Cardiac septum (tissue), 1 donor: ENCODE measurements at places on chromosomes 12 and 14.

DNA sequence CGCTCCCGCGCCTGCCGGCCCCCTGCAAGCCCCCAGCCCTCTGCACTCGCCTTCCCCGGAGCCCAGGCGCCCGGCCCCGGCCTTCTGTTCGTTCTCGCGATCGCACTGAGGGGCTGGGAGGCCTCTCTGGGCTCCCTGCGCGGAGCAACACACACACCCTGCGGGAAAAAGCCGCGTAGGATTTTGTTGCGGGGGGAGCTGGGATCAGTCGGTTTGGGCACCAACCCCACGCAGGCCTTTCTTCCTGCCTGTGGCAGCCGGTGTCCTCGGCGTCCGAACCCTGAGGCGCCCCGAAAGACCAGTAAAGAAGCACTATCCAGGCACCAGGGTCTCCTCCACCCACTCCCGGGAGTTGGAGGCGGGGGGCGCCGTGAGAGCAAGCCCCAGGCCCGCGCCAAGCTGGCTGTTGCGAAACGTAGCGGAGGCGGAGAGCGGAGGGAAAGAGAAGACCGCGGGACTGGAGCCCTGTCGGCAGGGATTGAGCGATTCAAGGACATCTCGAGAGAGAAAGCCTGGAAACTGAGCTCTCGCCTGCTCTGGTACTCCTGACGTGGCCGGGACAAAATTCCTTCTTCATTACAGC, 1.9 kb upstream of the HOXC5 start:
- no peak for DNase-seq

DNA sequence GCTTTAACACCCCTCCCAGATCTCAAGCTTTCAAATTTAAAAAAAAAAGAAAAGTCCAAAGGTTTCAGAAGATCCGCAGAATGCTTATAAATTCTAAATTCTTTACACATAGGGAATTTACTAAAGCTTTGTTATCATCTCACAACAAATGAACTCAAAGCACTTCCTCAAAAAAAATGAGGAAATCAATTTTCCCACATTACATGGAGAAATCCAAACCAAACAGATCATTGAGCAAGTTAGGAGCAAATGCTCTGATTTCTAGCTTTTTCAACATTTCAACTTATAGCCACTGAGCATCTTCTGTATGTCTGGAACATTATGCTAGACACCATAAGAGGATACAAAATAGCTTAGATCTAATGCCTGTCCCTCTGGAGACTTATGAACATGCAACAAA, 161.0 kb downstream of the CEP128 start:
- no peak for DNase-seq

DNA sequence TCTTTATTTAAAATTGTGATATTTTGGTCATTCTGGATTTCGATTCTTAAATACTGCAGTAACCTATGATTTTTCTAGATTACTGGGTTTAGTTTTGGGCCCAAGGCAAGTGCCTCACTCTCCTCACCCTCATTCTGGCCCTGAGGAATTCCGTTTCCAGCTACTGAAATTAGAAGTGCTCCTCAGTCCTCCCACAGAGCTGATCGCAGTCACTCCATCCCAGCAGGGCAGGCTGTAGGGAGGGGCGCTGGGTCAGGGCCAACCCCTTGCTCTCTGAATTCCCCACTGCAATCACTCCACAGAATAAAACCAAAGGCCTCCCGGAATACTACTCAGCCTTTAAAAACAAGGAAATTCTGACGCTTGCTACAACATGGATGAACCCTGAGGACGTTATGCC, 66.5 kb upstream of the DIO3 start:
- DNase-seq: peak; percentile 26

DNA sequence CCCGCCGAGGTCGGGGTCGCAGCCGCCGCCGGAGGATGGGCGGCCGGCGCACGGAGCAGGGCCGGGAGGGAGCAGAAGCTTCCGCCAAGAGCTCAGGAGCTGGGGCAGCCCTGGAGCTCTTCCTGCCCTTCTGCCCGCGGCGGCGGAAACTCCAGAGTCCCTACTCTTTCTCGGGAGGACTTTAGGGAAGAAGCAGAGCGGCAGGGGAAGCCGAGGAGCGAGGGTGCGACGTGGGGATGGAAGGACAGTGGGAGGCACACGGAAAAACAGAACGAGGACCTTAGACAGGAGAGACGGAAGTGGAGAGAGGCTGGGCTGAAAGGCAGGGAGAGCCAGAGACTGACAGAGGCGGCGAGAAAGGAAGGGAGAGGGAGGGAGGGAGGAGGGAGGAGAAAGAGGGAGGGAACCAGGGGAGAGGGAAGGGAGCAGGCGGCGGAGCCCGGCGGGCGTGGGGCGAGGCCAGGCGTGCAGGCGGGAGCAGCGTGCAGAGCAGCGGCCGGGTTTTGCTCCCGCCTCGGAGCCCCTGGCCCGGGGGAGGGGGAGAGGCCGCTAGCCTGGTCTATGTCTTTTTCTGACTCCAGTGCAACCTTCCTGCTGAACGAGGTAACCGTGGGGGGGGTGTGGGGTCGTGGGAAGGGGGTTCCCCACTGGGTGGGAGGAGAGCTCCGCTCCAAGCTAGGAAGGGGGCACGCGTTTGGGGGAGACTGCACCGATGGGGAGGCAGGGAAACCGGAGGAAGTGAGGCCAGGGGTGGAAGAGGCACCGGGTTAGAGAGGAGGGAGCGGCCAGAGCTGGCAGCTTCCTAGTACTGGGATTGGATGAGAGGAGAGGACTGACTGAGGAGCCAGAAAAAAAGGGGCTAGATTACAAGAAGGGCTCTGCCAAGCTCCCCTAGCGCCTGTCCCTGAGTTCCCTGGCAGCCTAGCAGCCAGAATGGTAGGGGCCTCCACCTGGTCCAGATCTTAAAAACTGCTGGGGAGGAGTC, 2.9 kb upstream of the CACNB3 start:
- peak; percentile 86 for DNase-seq

GRCh38 chr12:8996682-8997405, 7.5 kb downstream of the KLRG1 start:
- DNase-seq: no peak

DNA sequence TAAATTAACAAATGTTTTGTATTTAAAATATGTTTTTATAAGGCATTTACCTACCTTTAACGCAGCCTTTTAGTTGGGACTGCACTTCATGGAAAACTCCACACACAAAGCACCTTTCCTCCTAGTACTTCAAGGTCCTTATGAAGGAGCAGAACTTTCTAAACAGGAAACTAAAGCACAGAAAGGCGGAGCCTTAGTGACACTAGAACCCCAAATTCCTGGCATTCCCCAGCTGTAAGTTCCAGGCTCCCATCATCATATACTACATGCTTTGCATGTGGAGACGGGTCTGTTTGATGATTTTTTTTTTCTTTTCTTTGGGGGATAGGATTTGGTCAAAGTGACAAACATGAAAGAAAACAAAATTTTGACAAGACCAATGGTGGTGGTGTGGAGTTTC, 39.5 kb downstream of the STXBP6 start:
- no peak for DNase-seq

- no peak for DNase-seq
These were observed 40.1 kb upstream of the DDHD1 start for GRCh38 chr14:53193193-53193592.

- DNase-seq: no peak
These were observed 140.8 kb downstream of the ERC1 start for GRCh38 chr12:1131811-1132224.

DNA sequence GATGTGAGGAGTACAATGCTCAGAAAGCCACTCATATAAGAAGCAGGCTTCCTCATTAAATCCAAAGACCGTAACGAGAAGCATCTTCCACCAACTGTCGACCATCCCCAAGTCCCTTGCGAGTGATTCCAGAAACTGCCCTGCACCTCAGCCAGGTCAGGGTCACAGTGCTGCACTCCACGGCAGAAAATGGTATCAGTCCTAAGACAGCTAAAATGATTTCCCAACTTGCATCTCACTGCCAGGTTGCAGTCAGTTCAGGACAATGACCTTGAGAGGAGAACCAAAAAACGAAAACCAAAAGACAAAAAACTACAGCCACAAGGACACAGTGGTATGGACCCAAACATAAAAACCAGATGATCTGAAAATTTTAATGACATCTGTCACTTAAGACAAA, 20.6 kb downstream of the SBNO1 start:
- DNase-seq: no peak

- DNase-seq: no peak
These were observed 40.4 kb upstream of the A2M start for GRCh38 chr12:9156119-9156518.

DNA sequence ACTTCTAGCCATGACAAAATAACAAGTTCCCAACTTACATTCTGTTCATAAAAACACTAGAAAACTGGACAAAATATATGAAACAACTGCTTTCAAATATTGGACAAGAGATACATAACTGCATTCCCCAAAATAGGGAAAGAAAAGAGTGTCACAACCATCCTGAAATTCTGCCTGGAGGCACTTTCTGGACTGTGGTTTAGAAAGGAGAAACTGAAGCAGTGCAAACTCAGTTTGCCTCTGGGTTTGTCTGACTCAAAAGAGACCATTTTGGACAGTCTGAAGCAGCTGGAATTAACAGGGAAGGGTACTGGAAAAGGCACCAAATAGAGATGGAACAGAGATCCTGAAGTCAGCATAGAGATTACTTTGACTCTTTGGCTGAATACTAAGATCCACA, 11.3 kb upstream of the SYT1 start:
- no peak for DNase-seq

DNA sequence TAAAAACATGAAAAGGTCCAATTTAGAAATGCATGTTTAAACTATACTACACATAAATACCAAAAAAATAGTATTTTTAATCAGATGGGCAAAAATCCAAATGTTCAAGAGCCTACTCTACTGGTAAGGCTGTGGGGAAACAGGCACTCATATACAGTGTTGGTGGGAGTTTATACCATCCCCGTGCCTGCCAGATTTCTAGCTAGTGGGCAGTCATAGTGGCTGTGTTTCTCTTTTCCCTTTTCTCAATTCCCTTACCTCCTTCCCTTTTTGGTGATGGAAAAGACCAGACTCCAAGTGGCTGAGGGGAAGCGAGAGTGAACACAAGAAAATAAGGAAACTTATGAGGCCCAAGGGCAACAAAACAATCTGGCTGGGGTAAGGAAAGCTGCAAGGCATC, 14.7 kb downstream of the ZNF641 start:
- DNase-seq: no peak

GRCh38 chr14:34334329-34334728, 127.7 kb downstream of the SPTSSA start:
- no peak for DNase-seq

GRCh38 chr14:64293976-64294671, at the start of gene ESR2:
TSS of gene ESR2 (minus strand) at chr14:64294371. CDS start at chr14:64282985, 11,386 bp downstream.
- DNase-seq: no peak

DNA sequence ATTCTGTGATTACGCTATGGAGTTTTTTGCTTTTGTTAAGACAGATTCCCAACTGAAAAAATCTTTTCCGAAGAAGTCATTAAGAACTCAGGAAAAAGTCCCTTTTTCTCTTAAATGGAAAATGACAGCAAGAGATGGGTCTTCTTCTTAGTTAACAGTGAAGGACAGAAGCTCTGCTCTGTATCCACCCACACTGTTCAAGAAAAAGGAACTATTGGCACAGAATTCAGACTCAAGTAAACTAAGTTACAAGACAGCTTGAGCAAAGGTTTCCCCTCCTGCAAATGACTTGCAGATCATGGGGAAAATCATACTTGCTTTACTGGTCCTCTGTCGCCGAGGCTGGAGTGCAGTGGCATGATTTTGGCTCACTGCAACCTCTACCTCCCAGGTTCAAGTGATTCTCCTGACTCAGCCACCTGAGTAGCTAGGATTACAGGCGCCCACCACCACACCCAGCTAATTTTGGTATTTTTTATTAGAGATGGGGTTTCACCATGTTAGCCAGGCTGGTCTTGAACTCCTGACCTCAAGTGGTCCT, 137.1 kb upstream of the AEBP2 start:
- DNase-seq: no peak

- no peak for DNase-seq
These were observed 11.7 kb upstream of the RAD51AP1 start for GRCh38 chr12:4526923-4527546.

DNA sequence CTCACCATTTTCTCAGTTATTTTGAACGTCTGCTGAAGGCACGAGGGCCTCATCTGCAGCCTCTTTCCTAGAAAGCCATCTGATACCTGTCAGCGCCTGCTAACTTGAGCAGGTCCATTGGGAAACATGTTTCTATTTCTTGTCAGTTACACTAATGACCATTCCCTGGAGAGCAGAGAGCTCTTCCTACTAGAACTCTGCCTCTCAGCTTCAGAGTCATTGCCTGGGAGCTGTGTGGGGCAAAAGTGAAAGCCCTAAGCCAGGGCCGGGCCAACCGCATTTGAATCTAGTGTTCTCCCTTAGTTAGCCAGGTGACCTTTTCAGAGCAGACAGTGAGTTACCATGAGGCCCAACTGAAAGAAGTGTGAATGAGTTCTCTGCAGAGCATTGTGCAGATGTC, 135.8 kb downstream of the EML1 start:
- DNase-seq: no peak

DNA sequence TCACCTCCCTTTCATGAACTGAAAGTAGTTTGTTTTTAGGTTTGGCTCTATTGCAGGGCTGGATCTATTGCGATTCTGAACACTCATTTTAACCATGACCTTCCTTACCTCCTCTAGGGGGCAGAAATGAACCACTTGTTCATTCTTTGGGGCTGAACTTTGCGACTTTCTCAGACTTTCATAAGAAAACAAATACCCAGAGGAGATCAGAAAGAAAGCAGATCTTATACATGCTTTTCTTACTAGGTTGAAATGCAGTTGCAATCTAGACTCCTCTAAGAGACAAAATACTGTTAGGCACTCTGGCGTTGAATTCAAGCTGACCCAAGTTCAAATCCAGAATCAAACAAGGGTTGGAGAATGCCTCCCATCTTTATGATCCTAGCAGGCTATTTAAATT, 32.6 kb upstream of the PLEKHG3 start:
- no peak for DNase-seq

- DNase-seq: no peak
These were observed 18.9 kb upstream of the ANKRD33 start for GRCh38 chr12:51868821-51869495.

DNA sequence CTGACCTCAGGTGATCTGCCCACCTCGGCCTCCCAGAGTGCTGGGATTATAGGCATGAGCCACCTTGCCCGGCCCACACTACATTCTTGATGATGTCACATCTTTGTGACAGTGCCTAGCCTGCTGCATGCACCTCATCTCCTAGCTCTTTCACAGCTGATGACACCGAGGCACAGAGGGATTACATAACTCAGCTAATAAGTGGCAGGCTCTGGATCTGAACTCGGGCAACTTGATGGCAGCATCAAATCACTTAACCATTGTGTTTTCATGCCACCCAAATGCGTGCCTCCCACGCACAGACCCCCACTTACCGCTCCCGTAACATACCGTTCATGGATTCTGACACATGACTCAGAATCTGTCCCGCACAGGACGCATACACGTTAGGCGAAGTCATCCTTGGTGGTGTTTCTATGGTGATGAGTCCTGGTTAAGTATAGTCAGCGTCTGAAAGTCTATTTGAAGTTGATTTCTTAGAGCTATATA, 7.4 kb downstream of the TMEM120B start:
- DNase-seq: no peak

DNA sequence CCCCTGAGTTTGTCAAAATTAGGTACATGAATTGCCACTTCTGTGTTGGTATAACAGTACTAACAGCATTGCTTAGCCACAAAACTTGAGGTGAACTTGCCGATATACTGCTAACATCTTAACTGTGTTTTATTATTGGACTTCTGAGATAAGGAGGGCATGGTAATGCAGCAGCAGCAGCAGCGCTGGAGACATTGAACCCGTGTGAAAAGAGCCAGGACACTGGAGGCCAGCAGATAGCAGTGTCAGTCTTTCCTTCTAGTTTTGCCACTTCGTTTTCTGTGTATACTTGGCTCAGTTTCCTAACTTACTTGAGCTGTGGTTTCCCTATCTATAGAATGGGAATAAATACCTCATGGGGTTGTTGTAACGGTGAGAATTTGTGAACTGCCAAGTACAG, 82.7 kb downstream of the KTN1 start:
- DNase-seq: no peak
